Hindlimb muscle (tissue), 1 donor: ENCODE measurements at places on chromosomes 16 and 17. TPM values are rescaled to one million over a fixed set of nuclear protein-coding genes. Genes with fewer than 3 reads are reported as not detected.

DNA sequence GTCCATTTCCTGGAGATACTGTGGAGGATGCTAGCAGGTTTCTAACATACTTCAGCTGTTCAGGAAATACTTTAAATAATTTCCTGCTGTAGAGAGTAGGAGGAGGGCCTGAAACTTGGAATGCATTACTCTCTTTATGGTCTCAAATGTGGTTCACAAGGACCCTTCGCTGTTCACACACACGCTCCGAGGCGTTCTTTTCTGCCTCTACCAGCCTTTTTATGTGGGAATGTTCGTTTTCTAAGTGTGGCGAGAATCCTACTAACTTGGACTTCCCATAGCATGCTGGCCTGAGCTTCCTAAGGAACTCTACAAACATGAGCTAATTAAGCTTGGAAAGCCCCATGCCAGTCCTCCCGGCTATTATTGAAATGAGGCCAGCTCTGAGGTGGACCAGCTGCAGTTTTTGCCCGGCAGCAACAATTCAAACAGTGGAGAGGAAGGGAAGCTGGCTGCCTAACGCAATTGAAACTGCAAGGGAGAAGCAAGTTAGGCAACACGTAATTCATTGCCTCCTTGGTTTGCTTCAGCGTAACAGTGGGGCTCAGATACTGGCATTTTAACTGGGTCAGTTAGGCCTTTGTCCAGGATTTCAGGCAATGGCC lies 18.9 kb downstream of the KPNA2 start:
- no peak for DNase-seq

DNA sequence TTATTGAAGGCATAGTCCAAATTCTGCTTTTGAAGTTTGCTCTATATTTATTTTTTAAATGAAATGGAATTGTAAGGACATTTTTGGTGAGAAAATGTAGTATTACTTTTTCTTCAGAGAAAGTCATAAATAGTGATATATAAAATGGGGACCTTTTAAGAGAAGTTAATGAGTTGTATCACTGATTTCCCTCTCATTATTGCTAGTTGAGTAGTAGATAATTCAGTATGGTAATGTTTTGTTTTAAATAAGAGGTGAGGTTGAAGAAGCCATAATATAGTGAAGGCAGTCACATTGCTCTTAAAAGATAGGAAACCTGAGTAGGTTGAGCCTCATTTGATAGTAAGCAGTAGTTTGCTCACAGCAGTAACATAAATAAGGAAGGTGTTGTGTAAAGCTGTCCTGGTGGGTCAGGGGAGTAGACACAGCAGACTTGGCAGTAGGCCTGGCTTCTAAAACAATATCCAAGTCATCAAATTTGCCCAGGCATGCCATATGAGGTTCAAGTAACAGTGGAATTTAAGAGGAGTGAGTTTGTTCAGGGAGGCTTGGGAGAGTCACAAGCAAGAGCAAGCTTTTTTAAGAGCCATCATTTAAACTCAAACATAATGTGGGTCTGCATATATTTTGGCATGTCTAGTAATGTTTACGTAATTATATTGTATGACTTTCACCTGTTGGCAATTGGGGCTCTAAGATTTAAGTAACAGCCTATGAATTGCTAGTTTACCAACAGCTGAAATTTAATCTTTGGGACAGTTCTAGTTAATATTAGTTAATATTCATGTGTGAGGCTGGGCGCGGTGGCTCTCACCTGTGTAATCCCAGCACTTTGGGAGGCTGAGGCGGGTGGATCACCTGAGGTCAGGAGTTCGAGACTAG lies 6.5 kb downstream of the NFATC3 start:
- DNase-seq, result no peak

GRCh38 chr17:16513873-16514272 lies 21.9 kb upstream of the LRRC75A start:
- no peak for DNase-seq

DNA sequence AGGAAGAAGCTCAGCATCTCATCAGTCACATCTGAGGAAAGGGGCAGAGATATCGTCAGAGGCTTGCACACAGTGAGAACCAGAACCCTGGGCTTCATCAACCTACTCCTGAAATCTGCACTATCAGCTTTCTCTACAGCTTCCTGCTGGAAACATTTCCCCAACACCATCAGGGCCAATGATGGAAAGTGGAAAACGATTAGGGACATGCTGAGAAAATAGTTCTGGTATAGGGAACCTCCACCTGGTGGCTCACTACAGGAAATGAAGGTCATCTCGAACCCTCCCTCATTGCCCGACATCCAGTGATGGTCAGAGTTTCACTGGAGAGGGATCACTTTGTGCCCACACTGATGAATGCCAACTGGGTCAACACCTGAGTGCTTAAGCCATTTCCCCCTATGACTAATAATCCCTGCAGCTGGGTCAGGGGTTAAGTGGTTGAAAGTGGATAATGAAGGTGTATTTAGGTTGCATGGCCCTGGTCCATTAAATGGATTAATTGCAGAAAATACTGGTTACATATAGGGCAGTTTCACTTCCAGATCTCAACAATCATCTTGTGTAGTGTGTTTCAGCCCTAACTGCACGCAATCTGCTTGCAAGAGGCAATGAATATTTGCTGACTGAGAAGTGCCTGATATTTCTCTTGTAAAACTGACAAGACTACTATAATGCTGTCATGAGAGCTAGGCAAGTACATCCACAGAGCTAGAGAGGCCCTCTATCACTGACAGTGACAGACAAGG lies 43.1 kb upstream of the GSG1L start:
- DNase-seq, result no peak

DNA sequence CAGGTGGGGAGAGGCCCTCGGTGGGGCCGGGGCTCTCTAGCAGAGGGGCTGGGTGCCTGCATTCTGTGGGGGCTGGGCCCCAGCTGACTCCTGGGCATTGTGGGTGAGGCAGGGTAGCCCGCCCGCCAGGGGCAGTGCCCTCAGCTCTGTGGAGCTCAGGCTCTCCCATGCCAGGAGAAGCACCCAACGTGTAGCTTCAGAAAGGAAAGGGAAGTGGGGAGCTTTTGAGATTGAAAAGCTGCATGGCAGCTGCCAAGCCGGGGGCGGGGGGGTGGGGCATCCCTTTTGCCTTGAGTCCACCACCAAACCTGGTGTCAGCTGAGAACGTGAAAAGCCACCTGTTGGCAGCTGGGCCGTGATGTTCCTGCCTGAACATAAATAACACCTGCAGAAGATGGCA lies 192.1 kb upstream of the CIBAR2 start:
- no peak for DNase-seq

- no peak for DNase-seq
Measured at GRCh38 chr17:61368049-61368831, 31.4 kb upstream of the TBX2 start.

- DNase-seq, result no peak
Measured at GRCh38 chr16:57125376-57125775, 33.0 kb downstream of the CPNE2 start.

GRCh38 chr17:8025176-8025911 lies 13.5 kb upstream of the ALOX15B start:
- no peak for DNase-seq

GRCh38 chr17:624341-624860 lies 90.2 kb downstream of the VPS53 start:
- no peak for DNase-seq

The HSD17B2 gene
- polyA plus RNA-seq, result 0.30 TPM

The TNFRSF17 gene
- not detected for polyA plus RNA-seq

The LPCAT2 gene
- polyA plus RNA-seq, result 20.9 TPM

The CRHR1 gene
- not detected for polyA plus RNA-seq

The PDIA2 gene
- polyA plus RNA-seq, result 0.77 TPM

The PPP1R27 gene
- 52.6 TPM for polyA plus RNA-seq
